Fibroblast of lung (primary cell): ENCODE measurements at places on chromosomes 6 and 20. TPM values are rescaled to one million over a fixed set of nuclear protein-coding genes. Genes with fewer than 3 reads are reported as not detected.

ZC2HC1B gene
- total RNA-seq: not detected in 2 replicates

PROKR2 gene
- total RNA-seq: not detected in 2 replicates

GPSM3 gene
- 1.3 and 2.3 TPM in 2 replicates for total RNA-seq

LAMA4 gene
- total RNA-seq: 494 and 636 TPM in 2 replicates

MBOAT1 gene
- total RNA-seq: 4.9 and 6.6 TPM in 2 replicates

HAO1 gene
- not detected in 2 replicates for total RNA-seq

KCNG1 gene
- total RNA-seq: 9.9 and 26.5 TPM in 2 replicates

MRPS26 gene
- total RNA-seq: 37.0 and 42.6 TPM in 2 replicates

ENPP4 gene
- 3.6 and 4.0 TPM in 2 replicates for total RNA-seq

GNMT gene
- total RNA-seq: not detected in 2 replicates

OARD1 gene
- 10.3 and 12.4 TPM in 2 replicates for total RNA-seq

FGD2 gene
- total RNA-seq: not detected in 2 replicates

CLPSL2 gene
- not detected in 2 replicates for total RNA-seq

UNC5CL gene
- 0.17 and 0.26 TPM in 2 replicates for total RNA-seq
